ENCODE measurements at places on chromosomes 3 and 15.

- no peak for DNase-seq
Measured at GRCh38 chr3:55198554-55198953, 270.7 kb upstream of the LRTM1 start.

DNA sequence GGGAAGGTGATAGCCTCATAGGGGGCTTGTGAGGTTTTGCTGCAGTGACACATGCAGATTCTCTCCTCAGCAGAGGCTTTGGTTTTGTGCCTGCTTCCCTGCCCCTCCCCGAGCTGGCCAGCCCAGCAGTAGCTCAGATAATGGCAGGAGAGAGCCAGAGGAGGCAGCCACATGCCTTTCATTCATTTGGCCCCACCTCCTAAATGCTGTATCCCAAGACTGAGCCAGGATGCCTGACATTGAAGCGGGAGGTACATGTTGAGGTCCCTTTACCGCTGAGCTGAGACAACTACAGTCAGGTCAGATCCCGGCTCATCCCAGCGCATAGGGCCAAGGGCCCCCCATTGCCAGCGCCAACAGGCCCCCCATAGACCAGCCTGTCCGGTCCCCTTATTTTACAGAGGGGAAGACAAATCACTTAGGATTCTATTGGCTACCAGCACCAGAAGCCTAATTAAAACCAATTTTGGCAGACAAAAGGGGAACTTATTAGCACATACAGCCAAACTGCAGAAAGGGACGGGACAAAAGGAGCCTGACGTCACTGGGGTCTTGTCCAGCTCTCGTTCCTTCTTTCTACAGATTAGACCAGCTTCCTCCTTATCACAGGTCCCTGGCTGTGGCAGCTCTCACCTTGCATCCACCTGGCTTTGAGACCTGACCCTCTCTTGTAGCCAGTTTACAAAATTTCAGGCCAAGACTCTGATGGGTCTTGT, 12.1 kb upstream of the POLG start:
- DNase-seq: no peak

GRCh38 chr15:97099040-97099439, 768.5 kb downstream of the NR2F2 start:
- no peak for DNase-seq

DNA sequence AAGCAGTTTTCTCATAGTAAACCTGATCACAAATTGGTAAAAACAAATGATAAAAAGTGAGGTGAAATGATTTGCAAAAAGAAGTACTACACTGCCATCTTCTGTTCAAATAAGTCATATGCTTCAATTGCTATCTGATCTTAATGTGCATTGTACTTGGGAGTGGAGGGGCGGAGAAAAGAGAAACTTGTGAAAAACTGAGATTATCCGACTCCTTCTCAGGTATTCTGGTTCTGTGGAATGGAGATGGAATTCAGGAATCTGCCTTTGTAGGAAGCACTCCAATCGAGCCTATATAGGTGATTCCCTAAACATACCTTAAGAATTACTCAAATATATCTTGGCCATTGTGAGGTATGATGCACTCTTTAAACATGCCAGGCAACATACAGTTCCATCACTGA, 180.6 kb downstream of the CHL1 start:
- no peak for DNase-seq

GRCh38 chr15:81264072-81264857, 59.7 kb downstream of the STARD5 start:
- DNase-seq: no peak

DNA sequence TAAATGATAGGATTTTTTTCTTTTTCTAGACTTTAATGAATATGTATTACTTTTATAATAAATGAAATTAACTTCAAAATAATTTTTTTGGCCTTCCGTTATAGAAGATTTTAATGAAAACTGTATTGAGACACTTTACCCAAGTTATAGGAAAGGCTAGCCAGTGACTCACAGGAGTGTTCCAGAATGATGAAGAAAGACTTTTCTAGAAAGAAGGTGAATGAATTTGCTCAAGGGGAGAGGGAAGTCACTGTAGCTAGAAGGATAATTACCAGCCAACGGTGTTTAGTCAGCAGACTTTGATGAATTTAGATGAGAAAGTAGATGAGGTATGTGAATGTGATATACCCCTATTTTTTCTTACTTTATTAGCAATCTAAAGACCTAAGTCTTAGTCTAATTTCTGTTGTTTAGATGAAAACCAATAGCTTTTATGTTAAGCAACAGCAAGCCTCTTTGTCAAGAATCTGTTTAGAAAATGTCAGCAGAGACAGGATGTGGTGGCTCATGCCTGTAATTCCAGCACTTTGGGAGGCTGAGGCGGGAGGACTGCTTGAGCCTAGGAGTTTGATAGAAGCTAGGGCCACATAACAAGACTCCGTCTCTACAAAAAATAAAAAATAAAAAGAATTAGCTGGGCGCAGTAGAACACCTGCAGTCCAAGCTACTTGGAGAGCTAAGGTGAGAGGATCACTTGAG, 3.2 kb downstream of the ALAS1 start:
- DNase-seq: no peak

DNA sequence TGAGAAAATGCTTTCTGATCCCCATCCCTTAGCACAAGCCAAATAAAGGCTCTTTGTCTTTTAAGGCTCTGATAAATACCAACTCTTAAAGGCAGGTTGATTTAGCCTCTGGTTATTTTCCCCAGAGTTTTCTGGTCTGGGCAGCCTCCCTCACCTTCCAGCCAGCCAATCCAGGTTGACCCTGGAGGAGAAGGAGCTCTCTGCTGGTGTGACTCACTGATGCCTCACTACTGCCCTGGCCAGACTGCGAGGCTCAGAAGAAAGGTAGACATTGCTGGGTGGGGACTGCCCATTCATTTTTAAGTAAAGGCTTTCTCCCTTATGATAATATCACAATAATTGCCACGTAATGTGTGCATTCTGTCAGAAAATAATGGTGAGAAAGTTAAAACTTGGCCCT, 37.1 kb downstream of the SLCO3A1 start:
- DNase-seq: no peak
